ENCODE measurements at places on chromosomes 1 and 21.

- DNase-seq: no peak
These were observed 179.8 kb upstream of the DAB1 start for GRCh38 chr1:57603696-57604095.

DNA sequence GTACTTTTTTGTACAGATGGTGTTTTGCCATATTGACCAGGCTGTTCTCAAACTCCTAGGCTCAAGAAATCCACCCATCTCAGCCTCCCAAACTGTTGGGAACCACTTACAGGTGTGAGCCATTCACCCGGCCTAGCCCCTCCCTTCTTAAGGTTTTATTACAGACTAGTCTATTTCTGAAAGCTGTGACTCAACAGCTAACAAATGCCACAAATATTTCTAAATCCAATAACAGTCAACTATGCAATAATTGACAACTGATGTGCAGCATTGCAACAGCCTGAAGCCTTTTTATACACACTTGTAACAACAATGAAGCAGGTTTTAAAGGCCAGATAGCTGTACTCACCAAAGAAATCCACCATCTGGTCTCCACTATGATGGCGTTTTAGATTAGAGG lies 51.4 kb downstream of the GRIK1 start:
- DNase-seq: no peak

DNA sequence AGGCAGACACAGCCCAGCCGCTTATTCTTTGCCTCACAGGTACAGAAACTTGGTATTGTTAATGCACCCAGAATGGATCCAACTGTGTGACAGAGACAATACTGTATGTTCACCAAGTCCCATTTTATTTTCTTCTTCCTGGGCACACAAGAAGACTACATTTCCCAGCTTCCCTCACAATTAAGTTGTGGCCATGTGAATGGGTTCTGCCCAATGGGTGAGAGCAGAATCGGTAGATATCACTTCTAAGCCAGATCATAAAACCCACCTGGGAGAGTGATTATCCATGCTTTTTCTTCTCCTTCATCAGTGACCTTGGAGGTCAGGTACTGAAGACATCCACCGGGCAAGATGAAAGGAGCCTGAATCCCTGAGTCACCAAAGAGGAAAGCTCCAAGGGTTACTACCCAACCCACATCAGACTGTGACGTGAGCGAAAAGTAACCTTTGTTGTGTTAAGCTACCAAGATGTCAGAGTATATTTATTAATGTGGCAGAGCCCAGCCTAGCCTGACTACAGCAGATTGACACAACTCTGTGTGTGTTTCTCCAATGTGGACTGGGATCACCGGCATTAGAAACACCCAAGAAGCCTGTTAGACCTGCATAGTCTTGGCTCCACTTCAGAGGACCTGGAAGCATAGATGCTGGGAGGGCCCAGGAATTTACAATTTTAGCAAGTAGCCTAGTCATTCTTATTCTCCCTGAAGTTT lies 79.1 kb upstream of the GRIK3 start:
- DNase-seq: no peak

GRCh38 chr1:6343506-6344405 lies 49.8 kb downstream of the ACOT7 start:
- DNase-seq: peak; percentile 66

GRCh38 chr1:163421701-163422100 lies 99.9 kb downstream of the NUF2 start:
- DNase-seq: no peak

- no peak for DNase-seq
These were observed at the start of gene MSH4 for GRCh38 chr1:75796376-75797272. Gene MSH4 (plus strand): TSS chr1:75796882. CDS start chr1:75796986, 104 bp downstream.

- DNase-seq: no peak
These were observed 2.7 kb downstream of the CDKN2C start for GRCh38 chr1:50972766-50973165.

- DNase-seq: no peak
These were observed 8.0 kb upstream of the OR2M3 start for GRCh38 chr1:248189026-248189425.

- DNase-seq: peak; percentile 81
These were observed 6.4 kb upstream of the C1orf159 start for GRCh38 chr1:1122078-1122811.

DNA sequence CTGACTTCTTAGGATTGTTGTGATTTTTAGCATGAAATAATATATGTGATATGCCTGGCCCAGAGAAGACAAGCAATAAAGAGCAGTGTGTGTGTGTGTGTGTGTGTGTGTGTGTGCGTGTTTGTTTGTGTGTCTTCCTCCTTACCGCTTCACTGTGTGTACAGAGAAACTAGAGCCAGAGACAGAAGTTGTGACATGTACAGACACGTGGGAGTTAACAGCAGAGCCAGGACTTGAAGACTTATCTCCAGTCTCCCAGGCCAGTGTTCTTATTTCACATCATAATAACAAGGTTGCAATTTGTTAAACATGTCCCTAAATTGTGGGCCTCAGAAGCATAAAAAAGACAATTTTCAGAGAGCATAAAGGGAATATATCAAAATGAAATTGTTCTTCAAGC lies 192.0 kb upstream of the JUN start:
- DNase-seq: no peak

- DNase-seq: no peak
These were observed 35.8 kb downstream of the PIK3CD start for GRCh38 chr1:9687120-9687873.

- DNase-seq: peak; percentile 25
These were observed at the start of gene BATF3 for GRCh38 chr1:212699625-212700222. Gene BATF3 (minus strand): TSS chr1:212699840. CDS start chr1:212699762, 78 bp downstream.

- no peak for DNase-seq
These were observed 63.0 kb downstream of the KCNJ15 start for GRCh38 chr21:38319781-38320180.

DNA sequence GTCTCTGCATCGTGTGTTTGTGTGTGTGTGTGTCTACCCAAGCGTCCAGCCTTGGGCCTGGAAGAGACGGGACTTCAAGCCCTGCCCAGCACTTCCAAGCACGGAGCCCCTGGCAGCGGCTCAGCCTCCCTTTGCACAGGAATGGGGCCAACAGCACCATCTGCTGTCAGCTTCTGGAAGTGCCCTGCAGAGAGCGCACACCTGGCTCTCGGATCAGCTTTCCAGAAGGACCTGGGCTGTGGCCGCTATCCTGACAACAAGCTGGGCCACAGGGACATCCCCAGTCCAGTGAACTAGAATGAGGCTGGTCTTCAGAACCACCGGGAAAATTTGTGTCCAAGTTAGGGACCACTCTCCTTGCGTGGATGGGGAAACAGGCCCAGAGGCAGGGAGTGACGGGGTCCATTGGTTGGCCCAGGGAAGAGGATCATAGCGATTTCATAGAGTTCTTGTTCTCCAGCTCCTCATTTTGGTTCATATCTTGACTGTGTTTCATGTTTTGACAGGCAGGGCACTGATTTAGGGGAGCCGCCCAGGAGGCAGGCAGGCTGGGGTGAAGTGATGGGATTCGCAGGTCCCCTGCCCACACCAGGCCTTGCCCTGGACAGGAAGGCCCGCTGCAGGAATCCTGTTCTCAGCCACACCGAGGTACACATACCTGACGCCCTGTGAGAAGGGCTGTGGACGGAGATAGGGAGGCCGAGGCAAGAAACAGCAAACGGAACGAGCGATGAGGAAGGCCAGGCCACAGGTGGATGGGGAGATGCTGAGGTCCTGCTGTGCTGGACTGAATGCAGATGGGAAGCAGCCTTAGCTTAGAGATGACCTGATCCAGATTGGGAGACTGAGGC lies 38.4 kb downstream of the TAS1R2 start:
- DNase-seq: peak; percentile 73

DNA sequence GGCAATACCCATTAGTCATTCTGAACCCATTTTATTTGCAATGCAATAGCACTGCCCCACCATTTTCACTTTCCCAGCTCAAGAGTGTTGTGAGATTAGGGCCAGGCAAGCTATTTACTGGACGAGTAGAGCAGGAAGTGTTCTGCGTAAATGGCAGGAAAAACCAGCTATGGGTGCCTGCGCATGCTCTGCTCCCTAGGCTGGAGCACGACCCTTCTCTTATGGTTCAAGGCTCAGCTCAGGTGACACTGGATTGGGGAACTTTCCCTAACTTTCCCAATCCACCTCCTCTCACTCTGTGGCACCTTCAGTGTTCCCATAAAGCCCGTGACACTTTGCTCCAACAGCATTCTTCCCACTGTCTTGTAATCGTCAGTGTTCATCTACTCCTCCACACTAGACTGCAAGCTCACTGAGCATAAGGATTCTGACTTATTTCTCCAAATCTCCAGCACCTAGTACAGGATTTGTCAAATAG lies 3.6 kb upstream of the MAN1A2 start:
- DNase-seq: no peak

DNA sequence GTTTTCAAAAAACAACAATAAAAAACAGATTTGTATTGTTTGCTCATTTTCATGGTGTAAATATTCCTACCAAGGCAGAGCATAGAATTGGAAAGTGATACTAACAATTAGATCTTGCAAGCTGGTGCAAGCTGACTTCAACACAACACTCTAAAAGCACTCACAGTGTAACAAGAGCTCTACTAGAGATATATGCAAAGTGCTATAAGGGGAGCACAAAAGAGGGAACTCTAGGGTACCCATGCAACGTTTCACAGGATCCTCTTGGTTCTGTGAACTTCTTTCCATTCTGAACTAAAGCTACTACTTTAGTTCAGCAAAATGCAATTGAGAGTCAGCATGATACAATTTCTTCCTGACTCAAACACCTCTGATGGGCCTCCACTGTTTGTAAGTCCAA lies 78.3 kb downstream of the ATP1B1 start:
- DNase-seq: no peak

GRCh38 chr1:43388613-43389012 lies 987 bp downstream of the MED8 start:
- DNase-seq: no peak

- peak; percentile 28 for DNase-seq
These were observed 32.1 kb upstream of the APOBEC4 start for GRCh38 chr1:183685112-183685713.

All from Ammon's horn (tissue), 1 donor.